ENCODE measurements at places on chromosomes 1 and 21.
A peak's percentile ranks its signal among the peaks of the same experiment; 100 is the strongest.

DNA sequence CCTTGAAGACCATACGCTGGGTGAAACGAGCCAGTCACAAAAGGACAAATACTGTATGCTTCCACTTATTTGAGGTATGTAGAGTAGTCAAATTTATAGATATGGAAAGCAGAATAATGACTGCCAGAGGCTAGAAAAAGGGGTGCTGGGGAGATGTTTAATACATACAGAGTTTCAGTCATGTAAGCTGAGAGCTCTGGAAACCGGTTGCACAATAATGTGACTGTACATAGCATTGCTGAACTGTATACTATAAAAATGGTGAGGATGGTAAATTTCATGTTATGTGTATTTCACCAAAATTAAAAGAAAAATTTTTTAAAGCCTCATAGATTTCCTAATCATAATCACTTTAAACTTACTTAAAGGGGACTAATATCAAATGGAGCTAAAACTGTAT, 110.8 kb downstream of the ZZZ3 start:
- DNase-seq: no peak

DNA sequence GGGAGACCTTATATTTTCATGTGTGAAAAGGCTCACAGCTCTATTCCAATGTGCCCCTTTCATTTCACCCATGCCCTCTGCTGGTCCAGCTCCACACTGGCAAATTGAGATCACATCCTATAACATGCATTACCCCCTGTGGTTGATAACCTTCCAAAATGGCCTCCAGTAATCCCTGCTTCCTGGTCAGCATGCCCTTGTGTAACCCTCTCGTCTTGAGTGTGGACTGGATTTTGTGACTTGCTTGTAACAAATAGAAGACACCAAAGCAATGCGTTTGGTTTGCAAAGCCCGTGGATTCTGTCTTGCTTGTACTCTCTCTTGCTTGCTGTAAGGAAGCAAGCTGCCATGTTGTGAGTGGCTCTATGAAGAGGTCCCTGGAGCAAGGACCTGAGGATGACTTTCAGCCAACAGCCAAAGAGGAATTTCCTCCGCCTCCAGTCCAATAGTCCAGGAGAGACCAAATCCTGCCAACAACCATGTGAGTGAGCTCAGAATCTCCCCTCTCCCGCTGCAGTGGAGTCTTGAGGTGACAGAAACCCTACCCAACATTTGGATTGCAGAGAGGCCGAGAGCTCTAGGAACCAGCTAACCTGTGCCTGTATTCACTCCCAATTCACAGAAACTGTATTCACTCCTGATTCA, 17.4 kb downstream of the KCNA10 start:
- DNase-seq: no peak

- DNase-seq: no peak
Observed at GRCh38 chr1:227134686-227135314, 183.5 kb downstream of the CDC42BPA start.

- DNase-seq: no peak
Observed at GRCh38 chr1:228205526-228206436, 2.1 kb upstream of the OBSCN start.

GRCh38 chr1:175127565-175127964, 59.9 kb downstream of the TNN start:
- DNase-seq: no peak

DNA sequence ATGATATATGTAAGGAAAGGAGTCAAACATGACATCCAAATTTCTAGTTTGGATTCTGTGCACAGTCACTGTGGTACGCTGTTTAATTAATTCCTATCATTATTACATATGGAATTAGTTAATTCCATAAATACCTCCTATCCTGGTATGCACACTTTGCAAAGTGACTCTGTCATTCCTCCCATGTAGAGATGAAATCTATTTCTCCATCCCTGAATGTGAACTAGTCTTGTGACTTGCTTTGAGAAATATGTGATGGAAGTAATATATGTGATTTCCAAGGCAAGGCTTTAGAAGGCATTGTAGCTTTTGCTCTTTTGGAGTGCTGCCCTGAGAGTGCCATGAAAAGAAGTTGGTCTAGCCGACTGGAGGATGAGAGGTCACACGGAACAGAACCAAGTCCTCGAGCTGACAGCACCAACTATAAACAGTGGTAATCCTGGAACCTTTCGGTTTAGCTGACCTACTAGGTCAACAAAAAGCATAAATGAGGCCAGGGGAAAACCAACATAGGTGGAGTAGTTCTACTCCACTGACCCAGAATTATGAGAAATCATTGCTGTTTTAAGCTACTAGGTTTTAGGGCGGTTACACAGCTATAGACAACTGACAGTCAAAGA, 1.5 kb downstream of the SELENOF start:
- no peak for DNase-seq

DNA sequence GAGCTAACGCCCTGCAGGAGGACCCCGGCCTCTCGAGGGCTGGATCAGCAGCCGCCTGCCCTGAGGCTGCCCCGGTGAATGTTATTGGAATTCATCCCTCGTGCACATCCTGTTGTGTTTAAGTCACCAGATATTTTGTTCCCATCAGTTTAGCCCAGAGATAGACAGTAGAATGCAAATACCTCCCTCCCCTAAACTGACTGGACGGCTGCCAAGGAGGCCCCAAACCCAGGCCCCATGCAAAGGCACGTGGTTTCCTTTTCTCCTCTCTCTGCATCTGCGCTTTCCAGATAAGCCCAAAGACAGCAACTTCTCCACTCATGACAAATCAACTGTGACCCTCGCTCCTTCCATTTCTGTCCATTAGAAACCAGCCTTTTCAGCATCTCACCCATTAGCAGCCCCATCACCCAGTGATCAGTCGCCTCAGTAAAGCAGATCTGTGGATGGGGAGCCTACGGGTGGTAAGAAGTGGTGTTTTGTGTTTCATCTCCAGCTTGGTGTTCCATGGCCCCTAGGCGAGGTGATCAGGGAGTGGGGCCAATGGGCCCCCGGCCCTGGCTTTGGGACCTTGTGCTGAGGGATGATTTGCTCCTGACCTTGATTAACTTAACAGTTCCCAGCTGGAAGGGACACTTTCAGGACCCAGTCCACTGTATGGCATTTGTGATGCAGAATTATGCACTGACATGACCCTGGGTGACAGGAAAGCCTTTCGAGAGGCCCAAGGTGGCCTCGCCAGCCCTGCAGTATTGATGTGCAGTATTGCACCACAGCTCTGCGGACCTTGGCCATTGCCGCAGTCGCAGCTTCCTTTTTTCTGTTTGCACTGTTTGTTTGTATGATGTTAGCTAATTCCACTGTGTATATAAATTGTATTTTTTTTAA, 5.2 kb downstream of the NPPA start:
- DNase-seq: peak; percentile 15

GRCh38 chr1:15242766-15243165, 4.3 kb upstream of the FHAD1 start:
- no peak for DNase-seq

GRCh38 chr1:42167611-42168390, 3.3 kb upstream of the GUCA2A start:
- no peak for DNase-seq

DNA sequence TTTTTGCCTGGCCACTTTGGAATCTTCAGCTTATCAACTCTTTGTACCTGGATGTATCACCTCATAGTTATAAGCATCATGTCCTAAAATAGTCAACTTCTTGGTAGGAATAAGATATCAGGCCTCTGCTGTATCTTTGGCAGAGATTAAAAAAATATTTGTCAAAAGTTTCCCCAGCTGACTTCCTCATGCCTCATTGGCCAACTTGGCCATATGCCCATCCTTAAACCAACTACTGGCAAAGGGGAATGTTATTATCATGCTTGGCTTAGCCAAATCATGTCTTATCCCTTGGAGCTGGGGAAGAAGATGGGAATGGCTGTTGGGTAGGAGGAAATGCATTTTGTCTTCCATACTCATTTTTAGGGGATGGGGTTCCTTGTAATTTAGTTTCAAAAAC, 23.4 kb downstream of the NFASC start:
- DNase-seq: no peak

GRCh38 chr1:208333676-208334075, 89.5 kb upstream of the PLXNA2 start:
- no peak for DNase-seq

GRCh38 chr1:24939040-24939674, 9.1 kb upstream of the RUNX3 start:
- no peak for DNase-seq

- DNase-seq: no peak
Observed at GRCh38 chr1:230542054-230542453, 100.2 kb upstream of the COG2 start.

DNA sequence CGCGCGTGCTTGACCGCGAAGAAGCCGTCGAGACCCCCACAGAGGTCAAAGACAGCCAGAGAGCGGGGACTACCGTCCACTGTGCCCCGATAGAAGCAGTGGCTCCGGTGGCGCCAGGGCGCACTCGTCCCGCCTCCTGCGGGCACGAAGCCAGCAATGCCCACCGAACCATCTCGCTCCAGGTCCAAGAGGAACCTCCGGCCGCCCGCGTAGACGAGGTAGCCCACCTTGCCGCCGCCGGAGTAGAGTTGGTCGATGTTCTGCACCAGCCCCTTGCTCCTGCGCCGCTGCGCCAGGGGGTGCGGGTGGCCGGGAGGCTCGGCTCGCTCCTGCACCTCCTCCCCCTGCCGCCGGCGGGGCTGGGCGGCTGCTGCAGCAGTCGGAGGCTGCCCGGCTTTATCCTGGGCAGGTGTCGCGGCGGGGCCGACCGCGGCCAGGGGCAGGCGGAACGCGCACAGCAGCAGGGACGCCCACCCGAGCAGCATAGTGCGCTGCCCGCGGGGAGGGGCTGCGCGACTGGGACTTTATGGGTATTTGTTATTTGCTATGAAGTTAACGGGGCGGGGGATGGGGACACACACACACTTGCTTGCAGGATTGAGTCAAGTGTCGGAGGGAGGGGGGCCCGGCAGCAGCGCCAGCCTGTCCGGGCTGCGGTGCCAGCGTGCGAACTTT, 844 bp downstream of the ADAMTS5 start:
- DNase-seq: no peak

DNA sequence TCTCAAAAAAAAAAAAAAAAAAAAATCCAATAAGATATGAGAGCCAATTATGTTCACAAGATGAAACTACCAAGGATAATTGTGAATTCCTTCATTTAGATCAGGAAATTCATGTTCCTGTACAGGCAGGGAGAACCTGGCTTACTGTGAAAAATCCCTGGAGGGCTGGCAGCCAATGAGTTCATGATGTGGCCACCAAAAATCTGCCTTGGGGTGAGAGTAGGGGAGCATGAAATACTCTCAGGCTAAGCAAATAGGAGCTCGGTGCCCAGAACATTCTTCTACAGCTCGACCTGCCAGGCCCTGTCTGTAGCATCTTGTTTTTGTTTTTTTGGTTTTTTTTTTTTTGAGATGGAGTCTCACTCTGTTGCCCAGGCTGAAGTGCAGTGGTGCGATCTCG, 50.1 kb downstream of the PIK3CD start:
- no peak for DNase-seq

DNA sequence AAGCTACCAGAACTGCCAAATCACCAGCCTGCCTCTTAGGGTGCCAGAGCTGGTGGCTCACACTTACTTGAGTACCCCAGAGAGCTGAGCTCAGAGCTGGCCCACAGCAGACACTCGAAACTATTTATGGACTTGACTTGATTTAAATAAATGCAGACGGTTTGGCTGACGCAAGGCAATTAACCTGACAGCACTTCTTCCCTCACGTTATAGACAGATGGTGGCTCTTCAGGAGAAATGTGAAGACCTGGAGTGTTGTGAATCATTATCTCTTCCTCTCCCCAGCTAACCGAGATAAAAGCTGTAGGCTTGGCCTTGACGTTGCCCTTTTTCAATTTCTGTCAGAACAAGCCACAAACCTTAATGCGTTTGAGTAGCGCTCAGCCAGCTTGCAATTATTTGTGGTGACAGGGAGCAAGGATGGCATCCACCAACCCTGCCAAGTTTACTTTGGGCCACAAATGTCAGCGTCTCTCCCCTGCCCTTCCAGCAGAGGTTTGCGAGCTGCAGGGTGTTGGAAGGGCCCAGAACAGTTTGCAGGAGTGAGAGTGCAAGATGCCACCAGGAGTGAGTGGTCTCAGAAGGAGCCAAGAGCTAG, 34.0 kb upstream of the BCAR3 start:
- DNase-seq: no peak

DNA sequence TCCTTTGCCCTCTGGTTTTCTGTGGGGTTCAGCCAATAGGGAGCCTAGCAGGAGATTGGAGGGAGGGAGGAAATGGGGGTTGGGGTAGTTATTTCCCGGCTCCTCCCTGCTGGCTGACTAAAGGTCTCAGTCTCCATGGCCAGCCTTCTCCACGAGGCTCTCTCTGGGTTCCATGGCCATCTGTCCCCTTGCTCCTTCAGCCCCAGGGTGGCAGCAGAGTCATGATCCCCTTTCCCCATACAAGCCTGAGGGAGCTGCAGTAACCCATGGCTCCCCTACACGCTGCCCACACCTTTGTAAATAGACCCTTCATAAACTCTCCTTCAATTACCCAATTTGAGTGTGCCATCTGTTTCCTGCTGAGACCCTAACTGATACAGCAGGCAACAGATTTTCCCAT, 176.1 kb upstream of the CSF3R start:
- no peak for DNase-seq

DNA sequence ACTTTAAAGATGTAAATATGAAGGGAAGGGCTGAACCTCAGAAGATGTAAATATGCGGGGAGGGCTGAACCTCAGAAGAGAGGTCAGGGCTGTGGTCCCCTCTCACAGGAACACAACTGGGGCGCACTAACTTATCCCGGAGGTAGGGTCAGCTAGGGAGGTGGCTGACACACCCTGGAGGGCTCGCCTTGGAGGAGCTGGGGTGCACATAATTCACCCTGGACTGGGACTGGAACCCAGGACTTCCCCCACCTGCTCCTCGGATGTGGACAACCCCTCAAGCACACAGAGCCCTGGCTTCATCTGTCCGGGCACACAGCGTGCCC, 13.9 kb upstream of the TTC39A start:
- DNase-seq: no peak

- no peak for DNase-seq
Observed at GRCh38 chr1:41411229-41411628, 50.0 kb downstream of the FOXO6 start.

- DNase-seq: no peak
Observed at GRCh38 chr1:228666686-228667623, 68.3 kb upstream of the RHOU start.

All from right renal pelvis (tissue), 4 donors.